GM12864 (cell line): ENCODE measurements at places on chromosomes 5 and 9.

- no peak for DNase-seq
Measured at GRCh38 chr5:92429646-92430045, 1046.5 kb upstream of the ARRDC3 start.

DNA sequence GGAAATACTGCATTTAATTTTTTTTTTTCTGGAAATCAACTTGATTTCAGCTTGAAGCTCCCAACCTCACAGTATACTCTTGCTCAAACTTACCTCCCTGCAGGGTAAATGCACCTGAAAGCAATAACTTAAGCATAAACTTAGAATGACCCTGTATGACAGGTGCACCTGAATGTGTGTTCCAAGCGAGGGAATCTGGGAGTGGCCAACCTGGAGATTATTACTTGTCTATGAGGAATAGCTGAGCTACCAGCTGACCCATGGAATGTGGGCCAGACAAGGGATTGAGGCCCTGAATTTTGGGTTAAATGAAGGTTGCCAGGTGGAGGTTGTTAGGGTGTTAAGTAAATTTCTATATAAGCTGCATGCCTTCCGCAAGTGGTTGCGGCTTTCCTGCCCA, 140.6 kb downstream of the OSTF1 start:
- DNase-seq = no peak

DNA sequence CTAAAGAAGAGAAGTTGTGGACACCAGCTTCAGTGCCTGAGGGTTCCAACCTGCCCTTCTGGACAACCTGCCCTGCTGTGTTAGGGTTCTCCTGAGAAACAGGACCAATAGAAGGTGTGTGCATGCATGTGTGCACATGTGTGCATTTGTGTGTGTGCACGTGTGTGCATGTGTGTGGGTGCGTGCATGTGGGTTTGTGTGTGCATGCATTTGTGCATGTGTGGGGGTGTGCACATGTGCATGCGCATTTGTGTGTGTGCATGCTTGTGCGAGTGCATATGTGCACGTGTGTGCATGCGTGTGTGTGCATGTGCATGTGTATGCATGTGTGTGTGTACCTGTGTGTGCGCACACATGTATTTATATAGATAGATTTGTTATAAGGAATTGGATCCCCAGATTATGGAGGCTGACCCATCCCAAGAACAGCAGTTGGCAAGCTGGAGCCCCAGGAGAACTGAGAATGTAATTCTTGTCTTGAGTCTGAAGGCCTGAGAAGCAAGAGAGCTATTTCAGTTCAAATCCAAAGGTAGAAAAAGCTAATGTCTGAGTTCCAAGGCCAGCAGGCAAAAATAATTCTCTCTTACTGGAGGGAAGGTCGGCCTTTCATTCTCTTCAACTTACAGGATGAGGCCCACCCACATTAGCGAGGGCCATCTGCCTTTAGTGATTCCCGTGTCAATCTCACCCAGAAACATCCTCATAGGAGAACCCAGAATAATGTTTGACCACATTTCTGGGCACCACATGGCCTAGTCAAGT, 62.9 kb upstream of the SYNPO start:
- DNase-seq = no peak

DNA sequence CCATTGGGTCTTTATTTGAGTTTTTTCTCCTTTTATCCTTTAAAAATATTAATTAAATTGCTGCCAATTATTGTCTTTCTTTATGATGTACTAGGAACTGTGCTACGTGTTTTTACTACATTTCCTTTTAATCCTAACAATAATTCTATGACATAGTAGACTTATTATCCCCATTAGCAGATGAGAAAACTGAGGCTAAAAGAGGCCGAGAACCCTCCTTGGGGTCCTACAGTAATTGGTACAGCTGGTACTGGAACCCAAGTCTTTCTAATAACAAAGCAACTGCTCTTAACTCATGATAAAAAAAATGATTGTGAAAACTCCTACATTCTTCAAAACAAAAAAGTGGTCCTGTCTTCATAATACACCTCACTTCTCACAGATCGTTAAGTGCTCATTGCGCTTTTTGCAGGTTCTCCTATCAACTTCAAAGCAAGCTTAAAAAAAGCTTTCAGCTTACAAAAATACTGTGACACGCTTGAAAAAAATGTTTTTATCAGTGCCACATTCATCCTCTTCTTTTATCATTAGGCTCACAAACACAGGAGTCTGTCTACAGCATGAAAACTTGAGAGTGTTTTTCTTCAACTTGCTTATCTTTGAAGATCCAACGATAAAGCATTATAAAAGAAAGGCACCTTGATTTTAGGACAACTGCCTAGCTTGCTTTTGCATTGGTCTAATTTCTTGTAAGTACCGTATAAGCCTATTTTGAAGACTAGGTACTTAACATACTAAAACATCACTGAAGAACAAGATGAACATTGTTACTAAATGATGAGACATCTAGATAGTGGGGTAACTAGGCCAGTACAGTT, 32.4 kb downstream of the FYB1 start:
- no peak for DNase-seq

- DNase-seq = peak; percentile 35
Measured at GRCh38 chr5:159133041-159133741, 33.5 kb upstream of the EBF1 start.

GRCh38 chr9:100426530-100427365, at the start of gene MSANTD3:
Gene MSANTD3 (plus strand): TSS chr9:100427143. CDS start chr9:100441939, 14,796 bp downstream.
- DNase-seq = no peak

DNA sequence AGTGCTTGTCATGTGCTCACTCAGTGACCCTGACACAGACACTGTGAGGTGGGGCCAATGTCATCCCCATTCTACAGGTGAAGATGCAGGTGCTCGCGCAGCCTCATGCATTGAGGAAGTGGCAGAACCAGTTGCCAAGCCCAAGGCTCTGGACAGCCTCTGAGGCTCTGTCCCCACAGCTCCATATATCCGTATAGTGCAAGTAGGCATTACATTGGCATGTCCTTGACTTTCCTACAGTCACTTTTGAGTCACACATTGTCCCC, 58.8 kb upstream of the ANGPTL2 start:
- no peak for DNase-seq

GRCh38 chr9:26169708-26170107, 491.5 kb upstream of the TUSC1 start:
- DNase-seq = no peak

GRCh38 chr9:91106415-91107081, 255.2 kb downstream of the AUH start:
- no peak for DNase-seq
